ENCODE measurements at places on chromosomes 5 and 9.
A peak's percentile ranks its signal among the peaks of the same experiment; 100 is the strongest.

DNA sequence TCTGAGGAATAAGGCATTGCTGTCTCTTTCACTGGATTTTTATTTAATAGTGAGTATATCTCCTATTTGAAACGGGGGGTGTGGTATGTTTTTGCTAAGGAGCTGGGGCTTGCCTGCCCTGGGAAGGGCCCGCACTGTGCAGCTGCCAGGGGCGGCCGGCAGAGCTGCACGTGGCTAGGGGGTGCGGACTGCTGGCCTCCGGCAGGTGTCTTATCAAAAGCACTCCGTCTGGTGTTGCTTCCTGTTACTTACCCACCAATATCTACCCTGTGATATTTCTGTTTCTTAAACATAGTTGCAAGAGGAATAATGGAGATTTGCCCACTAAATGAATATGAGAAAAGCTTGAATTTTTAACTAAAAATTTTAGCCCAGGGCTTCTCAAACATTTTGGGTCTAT, 232.0 kb downstream of the IRX1 start:
- DNase-seq = no peak

DNA sequence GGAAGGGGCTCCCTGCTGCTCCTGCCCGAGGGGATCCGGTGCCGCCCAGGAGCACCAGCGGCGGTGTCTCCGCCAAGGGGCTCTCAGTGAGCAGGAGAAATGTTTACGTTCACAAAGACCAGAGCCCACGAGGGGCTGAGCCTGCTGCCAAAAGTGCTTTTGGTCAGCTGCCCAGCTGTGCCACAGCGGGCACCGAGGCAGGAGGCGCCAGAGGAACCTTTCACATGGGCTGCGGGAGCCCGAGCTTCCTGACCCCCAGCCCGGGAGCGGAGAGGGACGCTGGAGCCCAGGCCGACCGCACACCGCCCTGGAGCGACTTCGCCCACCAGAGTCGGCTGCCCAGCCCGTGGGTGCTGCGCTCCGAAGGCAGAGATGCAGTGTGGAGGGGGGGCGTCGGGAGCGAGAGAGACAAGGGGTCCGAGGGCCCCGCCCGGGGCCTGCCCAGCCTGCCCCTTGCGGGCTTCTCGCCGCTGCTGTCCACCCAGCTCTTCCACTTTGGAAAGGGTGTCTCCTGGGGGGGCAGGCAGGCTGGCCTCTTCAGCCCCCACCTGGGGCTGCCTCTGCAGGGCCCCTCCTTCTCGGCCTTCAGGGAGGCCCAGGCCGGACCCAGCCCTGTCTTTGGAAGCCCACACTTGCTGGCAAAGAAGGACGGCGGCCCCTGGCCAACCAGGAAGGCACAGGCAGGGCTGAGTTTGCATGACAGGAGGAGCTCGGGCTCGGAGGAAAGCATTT, 7.9 kb downstream of the PPP1R26 start:
- DNase-seq = no peak

DNA sequence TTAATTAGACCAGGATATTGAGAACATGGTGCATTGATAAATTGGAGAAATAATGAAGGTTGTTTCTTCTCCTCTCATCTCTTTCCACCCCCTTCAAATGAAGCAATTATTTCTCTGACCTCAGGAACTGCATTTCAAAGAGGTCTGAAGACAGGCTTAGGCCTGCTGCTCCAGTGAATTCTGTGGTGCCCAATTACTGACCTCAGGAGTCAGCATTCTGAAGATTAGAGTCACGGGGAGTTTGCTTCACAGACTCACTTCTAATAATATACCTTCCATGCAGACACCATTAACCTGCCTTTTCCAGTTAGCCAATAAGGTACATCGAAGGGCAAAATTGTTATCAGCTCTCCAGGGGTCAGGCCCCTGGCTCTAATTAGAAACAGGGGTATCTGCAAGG, 270.9 kb downstream of the GAS1 start:
- peak; percentile 32 for DNase-seq

- peak; percentile 99 for DNase-seq
These were observed 6.3 kb upstream of the IRX2 start for GRCh38 chr5:2757563-2758351.

DNA sequence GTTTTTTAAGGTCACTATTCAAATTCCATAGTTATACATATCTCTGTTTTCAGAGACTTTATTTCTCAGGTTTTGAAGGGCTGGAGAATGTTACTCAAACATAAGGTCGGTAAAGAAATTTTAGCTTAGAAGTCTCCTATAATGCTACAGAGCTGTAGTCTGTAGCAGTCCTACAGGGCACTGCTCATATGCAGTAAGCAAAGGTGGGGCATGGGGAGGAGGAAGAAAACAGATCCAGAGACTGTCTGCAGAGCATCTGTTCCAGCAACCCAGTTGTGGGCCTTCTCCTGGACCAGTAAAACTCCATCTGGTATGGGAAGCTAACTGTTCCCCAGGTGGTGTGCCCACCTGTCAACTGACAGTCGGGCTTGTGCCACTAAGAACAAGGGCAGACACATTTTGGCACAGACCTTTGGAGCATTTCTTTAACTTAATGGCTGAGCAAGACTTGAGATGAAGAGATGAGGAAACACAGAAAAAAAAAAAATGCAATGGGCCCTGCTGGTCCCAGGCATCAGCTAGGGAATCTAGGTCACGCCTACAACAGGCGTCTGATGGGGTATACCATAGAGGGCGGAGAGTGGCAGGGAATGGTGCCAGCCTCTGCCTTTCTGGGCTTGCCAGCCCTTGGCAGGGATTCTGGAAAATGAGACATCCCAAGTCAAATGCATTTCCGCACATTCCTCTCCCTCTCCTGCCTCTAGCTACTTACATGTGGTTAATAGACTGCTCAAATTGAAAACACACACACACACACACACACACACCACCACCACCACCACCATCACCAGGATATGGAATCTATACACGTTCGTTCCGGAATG, 218.9 kb downstream of the ARL15 start:
- peak; percentile 70 for DNase-seq

DNA sequence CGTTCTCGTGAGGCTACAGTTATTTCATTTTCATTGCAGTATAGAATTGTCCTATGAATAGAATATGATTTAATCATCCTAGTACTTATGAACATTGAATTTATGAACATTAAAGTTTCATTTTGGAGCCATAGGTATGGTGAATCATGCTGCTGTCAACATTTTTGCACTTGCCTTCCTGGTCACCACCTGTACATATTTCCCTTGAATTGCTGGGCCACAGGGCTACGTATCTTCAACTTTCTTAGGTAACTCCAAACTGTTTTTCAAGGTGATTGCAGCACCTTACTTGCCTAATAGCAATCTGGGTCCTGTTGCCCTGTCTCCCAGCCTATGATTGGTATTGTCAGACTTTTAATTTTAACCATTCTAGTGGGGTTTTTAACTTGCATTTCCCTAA, 6.5 kb upstream of the RNF145 start:
- peak; percentile 67 for DNase-seq

GRCh38 chr9:97307091-97307490, 368 bp upstream of the CCDC180 start:
- DNase-seq = peak; percentile 71

GRCh38 chr9:133862585-133863256, 124.6 kb upstream of the SARDH start:
- no peak for DNase-seq

GRCh38 chr9:71353720-71354119, 232.3 kb upstream of the TRPM3 start:
- peak; percentile 5 for DNase-seq

DNA sequence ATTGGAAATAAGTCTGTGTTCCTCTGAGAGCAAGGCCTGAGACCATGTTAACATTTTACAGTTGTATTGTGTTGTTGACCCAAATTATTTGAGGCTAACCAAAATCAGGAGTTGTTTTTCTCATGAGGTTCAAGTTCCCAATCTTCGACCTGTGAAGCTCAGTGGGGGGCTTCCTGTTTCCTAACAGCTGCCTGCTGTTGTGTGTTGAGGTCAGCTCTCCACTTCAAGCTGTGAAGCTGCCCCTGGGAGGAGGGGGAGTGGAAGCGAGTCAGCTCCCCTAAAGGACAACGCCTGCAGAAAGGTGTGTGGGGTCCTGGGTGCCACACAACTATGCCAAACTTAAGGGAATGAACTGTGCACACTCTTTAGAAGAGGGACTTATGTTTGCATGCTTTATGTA, 295.5 kb downstream of the IRX1 start:
- DNase-seq = no peak

GRCh38 chr5:122107016-122107415, 22.3 kb upstream of the ZNF474 start:
- DNase-seq = no peak
